ENCODE measurements at places on chromosomes 3 and 15. TPM values are rescaled to one million over a fixed set of nuclear protein-coding genes. Genes with fewer than 3 reads are reported as not detected.

The NRROS gene
- total RNA-seq = 8.8 TPM

The SNRPA1 gene
- 98.0 TPM for total RNA-seq

The TIGIT gene
- not detected for total RNA-seq

The CLRN1 gene
- not detected for total RNA-seq

The CLK3 gene
- total RNA-seq = 69.8 TPM

The CEMIP gene
- total RNA-seq = 0.46 TPM

The NMB gene
- total RNA-seq = 9.5 TPM

The TICRR gene
- 20.5 TPM for total RNA-seq

The IL17RB gene
- total RNA-seq = 15.9 TPM

The SST gene
- not detected for total RNA-seq

The ZNF502 gene
- total RNA-seq = not detected

The TMF1 gene
- 18.7 TPM for total RNA-seq

The CCR8 gene
- not detected for total RNA-seq

The POLQ gene
- 11.9 TPM for total RNA-seq

The ACKR2 gene
- total RNA-seq = not detected

The FAH gene
- 38.0 TPM for total RNA-seq

The TMEM89 gene
- not detected for total RNA-seq

All from Panc1 (cell line).